ENCODE measurements at places on chromosomes 11 and 22.

- no peak for DNase-seq
Measured at GRCh38 chr11:117855186-117855845, 21.1 kb downstream of the FXYD6 start.

DNA sequence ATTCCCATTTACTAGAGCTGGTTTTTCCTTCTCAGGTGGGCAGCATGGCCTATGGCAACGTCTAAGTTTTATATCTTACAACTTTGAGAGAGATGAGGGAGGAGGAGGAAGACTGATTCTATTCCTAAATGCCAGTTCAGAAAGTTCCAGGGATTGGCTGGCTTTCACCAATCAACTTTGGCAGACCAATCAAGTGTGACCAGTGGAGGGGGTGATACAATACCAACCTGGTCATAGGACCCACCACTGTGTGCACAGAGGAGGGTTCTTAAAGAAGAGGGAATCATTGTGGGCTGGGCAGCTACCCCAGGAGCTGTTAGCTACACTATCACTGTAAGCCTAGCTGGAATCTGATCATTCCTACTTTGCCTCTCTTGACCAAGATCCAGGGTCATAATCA is 8.1 kb downstream of the DIXDC1 start:
- DNase-seq, result no peak

- DNase-seq, result no peak
Measured at GRCh38 chr11:104206936-104207335, 43.0 kb upstream of the PDGFD start.

DNA sequence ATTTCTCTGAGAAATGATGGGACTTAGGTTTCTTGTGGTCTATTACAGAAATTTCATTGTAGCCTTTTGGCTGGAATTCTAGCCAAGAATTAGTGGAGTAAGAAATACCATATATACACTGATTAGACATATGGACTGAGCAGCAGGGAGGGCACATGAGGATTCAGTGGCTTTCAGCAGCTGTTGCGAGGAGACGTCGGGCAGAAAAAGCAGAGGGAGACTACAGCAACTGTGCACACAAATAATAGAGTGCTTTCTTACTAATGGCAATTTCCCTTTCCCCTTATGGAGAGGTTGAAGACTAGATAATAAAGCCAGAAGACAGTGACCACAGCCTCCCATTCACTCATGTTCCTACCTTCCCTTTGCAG is 35.4 kb upstream of the CCDC34 start:
- no peak for DNase-seq

- no peak for DNase-seq
Measured at GRCh38 chr11:57900320-57900719, 123.4 kb upstream of the OR9Q1 start.

GRCh38 chr22:24002851-24003250 is 2.4 kb downstream of the GSTT4 start:
- no peak for DNase-seq

GRCh38 chr22:21759646-21760376 is 24.2 kb upstream of the YPEL1 start:
- DNase-seq, result no peak

GRCh38 chr11:56333156-56333555 is 12.7 kb upstream of the OR8K1 start:
- no peak for DNase-seq

GRCh38 chr22:35884529-35884928 is 144.1 kb downstream of the RBFOX2 start:
- no peak for DNase-seq

- DNase-seq, result no peak
Measured at GRCh38 chr11:124643605-124644425, 21.2 kb downstream of the TBRG1 start.

DNA sequence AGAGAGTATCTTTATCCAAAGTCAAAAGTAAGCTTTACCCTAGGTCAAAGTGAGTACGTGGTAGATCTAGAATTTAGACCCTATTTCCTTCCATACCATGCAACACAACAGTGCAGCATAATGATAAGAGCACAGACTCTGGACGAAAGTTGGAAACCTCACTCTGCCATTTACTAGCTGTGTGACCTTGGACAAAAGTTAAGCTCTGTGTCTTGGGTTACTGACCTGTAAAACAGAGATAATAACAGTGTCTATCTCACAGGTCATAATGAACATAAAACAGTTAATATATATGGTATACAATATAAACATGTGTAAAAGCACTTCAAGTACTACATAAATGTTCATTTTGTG is 13.6 kb upstream of the CHRNA10 start:
- DNase-seq, result no peak

DNA sequence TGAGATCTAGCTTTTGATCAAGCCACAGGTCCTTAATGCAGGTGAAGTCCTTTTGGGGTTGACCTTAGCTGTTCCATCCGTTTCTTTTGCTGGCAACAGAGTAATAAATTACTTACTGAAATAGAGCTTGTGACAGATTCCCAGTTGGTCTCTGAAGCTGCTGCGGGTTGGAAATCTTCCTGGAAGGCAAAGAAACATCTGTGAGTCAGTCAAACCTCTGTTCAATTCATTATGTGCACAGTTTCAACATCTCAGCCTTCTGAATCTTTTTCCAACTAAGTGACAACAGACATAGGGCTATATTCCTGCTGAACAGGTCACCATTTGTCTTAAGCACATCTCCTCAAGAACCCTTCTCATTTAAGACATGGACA is 88.9 kb upstream of the DDI1 start:
- DNase-seq, result no peak

DNA sequence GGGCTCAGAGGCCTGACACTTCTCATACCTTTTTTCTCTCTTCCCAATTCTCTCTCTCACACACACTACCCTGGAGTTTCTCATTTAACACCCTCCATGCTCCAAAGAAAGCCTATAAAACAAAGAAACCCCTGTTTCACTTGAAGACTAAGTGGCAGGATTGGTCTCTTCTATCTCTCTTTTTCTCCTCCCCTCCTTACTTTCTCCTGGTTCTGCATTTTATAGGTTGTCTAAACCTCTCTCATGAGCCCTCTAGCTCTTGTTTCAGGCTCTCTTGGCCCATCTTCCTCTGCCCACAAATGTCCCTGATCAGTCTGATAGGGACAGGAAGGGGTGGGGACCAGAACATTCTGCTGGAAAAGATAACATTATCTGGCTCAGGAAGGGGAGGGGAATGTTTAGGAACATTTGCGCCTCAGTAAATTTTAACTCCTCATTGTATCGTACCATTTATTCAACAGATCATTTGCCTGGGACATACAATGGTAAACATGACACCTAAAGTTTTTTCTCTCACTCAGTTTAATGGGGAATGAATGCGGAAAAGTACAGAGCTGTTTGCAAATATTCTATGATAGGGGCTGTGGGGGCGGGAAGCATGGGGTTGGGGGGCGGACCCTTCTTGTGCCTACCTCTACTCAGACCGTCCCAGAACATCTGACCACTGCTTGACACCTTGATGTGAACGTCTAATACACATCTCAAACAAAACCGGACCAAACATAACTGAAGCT is 10.8 kb downstream of the CRYBA4 start:
- DNase-seq, result no peak

GRCh38 chr11:16964501-16964900 is 49.7 kb downstream of the PLEKHA7 start:
- DNase-seq, result no peak

- DNase-seq, result no peak
Measured at GRCh38 chr11:57100638-57101331, 81.0 kb upstream of the LRRC55 start.

Measured in HL-60 (cell line).